Fibroblast of skin of left quadriceps (primary cell): ENCODE measurements at places on chromosomes 7 and 10.

DNA sequence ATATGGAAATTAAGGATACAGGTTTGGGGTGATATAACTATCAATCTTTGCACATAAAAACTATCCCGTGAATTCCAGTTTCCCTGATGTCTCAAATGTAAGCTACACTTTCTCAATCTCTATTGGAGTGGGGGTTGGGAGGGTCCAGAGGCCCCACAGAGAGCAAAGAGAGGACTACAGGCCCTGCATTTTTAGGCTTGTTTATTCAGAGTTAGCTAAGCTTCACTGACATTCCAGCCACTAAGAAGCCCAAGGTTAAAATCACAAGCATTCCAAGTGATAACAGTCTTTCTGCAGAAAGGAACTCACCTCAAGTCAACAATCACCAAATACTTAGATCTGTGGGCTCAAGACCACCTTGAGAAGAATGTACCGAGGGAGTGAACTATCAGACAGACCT is 31.6 kb upstream of the LAMB1 start:
- DNase-seq, result no peak

DNA sequence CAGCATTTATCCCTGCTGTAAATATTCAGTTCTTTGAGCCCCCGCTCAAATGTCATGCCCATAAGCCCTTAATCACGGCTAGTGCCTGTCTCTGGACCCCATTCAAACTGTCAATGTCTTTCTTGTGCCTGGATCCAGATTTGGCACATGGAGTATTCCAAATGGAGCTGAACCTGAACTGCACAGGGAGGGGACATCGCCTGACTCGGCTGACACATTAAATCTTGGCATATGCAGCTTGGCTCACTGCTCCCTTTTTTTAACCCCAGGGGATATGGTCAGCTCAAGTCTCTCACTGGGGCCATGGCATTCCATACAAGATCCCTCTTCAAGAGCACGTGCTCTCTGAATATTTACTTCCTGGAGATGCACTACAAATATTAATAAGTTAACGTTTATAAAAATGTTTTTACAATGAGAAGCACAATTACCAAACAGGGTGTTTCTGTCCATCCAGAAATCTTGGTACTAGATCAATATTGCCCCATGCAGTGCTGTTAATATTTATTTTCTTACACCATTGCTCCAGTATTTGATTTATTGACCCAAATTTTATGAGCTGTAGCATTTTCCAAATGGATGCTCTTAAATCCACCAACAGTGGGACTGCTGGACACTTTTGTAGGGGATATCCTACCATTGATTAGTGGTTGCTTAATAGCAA is 57.4 kb downstream of the FGFR2 start:
- DNase-seq, result no peak

GRCh38 chr10:71389768-71390460 is 6.8 kb upstream of the CDH23 start:
- no peak for DNase-seq

DNA sequence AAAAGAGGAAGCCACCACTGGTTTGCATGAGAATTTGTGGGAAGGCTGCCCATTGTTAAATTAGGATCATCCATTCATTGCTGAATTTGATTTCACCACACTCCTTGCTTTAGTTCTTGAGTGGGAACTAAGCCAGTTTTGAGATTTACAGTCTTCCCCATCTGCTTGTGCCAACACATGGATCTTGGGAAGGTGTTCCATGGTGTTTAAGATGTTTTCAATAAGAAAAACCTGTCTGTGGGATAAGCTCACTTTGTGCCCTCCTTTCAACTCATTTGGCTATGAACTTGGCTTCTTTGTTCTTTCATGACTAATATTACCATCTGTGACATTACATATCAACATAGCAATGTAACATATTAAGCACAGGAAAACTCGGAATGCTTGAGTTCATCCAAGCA is 73.2 kb downstream of the INHBA start:
- DNase-seq, result peak; percentile 78

DNA sequence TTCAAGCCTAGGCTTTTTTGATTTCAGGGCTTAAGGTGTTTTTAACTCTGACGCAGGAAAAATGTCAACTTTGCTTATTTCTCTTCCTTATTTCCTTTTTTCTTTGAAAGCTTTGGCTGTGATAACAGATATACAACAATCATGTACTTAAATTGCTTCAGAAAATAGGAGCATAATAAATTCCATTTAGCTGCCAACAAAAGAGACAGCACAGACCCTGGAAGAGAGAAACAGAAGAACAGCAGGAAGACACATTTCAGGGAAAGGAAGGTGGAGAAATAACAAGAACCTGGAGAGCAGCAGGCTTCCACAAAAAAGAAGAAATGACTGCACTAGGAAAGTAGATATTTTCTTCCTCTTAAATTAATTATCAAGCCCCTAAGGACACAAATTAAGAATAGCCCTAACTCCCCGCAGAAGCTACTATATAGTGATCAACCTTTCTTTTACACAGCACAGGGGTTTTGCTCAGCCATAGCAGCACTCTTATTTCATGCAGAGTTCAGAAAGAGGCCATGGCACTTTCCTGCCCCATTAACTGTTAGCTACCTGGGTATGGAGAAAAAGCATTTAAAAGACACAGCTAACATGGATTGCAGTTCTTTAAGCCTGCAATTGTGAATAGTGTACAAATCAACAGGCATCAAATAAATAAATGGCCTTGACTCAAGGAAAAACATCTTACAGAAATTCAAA is 61.5 kb downstream of the IQUB start:
- no peak for DNase-seq

DNA sequence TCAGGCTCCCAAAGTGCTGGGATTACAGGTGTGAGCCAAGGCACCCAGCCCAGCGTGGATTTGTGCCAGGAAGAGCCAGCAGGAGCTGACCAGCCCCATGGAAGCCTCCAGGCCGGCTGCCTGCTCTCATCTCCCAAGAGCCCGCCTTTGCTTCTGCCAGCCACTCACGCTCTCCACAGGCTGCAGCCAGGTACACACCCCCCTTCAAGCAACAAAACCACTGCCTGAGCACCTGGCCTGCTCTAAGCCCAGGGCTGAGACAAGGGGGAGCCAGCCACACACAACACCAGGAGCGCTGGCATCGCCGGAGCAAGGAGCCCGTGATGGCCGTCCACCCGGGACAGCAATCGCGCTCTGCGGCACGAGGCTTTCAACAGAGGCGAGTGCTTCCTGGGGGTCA is 34.5 kb downstream of the MAD1L1 start:
- no peak for DNase-seq

DNA sequence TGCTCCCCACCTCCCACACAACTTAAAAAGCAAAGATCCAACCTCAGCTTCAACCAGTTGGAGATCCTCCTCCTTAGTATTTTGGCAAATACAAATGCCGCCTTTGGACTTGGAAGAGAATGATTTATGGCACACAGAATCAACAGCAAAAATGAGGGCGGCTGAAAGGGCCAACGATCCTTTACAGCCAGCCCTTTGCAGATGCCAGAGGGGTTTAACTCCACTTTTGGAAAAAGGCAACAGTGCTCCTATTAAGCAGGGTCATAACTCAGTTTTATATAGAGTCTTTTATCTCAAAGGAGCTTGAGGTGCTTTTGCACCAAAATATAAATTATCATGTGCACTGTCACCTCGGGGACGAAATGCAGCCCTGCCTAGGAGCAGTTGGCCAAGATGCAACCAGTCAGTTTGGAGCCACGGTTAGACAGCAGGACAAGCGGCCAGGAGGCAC is 56.7 kb upstream of the JCAD start:
- DNase-seq, result no peak

- DNase-seq, result no peak
These were observed 296.9 kb downstream of the NRG3 start for GRCh38 chr10:82171899-82172298.

DNA sequence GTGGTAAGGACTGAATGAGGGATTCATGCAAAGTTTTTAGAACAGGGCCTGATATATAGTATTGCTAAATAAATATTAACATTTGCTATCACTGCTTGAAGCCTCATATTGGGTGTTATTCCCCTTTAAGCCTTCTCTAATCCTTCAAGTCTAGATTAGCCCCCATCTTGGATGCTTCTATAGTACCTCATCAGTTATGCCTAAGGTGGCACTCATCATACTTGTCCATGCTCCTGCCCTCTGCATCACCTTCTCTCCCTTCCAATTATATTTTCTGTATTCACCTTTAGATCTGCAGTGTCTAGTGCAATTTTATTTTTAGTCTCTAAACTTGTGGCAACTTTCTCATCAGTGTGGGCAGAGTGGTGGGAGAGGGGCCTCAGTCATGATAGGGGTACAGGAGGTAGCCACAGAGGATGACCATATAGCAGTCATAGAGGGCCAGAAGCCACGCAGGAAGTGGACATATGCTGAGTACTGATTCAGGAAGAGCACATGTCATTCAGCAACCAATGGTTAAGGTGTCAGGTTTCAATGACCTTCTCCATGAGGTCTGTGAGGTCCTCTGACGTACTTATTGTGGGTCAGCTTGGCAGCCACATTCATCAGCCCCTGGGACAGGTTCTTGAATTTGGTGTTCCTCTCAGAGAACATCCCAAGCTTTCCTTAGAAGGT is 2.5 kb downstream of the ENTPD1 start:
- DNase-seq, result no peak

DNA sequence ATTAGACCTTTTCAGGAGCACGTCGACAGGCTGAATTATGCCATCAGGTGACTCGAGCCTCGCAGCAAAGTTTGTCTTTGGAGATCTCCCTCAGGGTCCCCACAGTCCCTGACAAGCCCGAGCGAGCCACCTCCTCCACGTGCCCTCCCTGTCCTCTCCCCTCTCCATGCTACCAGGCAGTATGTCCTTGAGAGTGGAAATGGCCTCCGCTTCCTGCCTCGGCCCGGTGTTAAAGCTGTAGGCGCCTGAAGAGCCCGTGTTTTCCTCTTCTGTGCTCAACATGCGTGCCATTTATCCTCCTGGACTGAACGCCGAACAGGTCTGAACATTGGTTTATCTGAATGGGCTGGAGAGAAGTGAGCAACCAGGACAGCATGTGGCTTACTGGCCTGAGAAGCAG is 82.6 kb downstream of the GPR26 start:
- DNase-seq, result no peak

DNA sequence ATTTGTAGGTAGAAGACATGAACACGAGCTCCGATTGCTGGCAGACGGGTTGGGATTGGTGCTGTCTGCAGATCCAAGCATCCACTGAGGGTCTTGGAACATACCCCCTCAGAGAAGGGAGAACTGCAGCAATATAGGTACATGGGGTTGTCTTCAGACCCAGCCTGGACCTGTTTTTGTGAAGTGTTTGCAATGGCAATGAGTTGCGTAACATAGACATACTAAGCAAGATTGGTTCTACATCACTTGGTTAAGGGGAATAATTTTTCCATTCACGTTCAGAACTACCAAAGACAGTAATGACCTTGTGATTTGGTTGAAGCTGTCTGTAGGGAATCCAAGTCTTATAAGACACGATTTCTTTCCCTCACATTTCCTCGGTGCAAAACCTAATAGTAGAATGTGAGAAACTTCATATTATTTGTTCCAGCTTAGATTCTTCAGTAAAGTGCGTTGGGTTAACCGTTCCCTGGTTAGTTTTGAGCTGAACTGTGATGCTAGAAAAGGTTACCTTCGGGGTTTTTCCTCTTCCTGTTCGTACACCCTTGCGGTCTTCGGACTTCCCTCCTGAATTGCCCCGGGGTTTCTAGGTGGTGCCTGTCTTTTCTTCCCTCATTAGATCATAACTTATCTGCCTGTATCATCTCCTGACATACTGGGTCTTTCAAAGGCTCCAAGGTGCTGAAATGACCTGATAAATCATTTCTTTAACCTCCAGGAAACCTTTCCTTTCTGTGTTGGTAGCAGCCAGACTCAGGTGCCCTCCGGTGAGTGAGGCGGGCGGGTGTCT is 14.4 kb downstream of the PROSER2 start:
- DNase-seq, result no peak

- DNase-seq, result no peak
These were observed 39.4 kb downstream of the CTBP2 start for GRCh38 chr10:125121003-125121402.

DNA sequence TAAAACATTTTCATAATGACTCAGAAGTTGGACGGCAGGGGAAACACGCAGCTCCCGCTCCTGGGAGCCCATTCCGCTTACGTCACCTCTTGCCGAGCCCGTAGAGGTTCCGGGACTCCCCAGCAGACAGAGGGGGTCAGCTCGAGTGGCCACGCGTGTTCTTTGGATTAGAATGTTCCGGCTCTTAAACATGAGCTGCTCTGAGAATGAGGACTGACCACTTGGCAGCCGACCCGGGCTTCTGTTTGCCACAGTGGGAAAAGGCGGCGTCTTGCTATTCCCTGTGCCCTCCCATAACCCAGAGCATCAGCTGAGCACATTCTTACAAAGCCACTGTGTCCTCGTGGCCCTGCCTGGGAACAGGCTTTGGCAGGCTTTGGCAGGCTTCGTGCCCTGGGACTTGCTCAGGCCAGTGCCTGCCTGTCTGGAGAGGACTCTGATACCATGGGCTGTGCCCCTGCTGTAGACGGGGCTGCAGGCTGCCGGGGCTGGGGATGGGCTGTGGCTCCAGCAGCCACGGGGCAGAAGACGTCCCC is 40.1 kb downstream of the PFKP start:
- DNase-seq, result no peak

GRCh38 chr10:113041324-113041723 is 91.3 kb downstream of the TCF7L2 start:
- no peak for DNase-seq

DNA sequence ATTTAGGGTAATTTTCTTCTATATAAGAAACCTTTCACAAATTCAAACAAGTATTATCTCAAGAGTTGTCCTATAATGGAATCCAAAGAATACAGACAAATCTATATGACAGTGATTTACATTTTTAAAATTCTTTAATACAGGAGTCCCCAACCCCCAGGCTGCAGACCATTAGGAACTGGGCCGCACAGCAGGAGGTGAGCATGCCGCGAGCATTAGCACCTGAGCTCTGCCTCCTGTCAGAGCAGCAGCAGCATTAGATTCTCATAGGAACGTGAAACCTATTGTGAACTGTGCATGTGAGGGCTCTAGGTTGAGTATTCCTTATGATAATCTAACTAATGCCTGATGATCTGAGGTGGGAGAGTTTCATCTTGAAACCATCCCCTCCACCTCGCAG is 37.7 kb downstream of the SNX13 start:
- no peak for DNase-seq

DNA sequence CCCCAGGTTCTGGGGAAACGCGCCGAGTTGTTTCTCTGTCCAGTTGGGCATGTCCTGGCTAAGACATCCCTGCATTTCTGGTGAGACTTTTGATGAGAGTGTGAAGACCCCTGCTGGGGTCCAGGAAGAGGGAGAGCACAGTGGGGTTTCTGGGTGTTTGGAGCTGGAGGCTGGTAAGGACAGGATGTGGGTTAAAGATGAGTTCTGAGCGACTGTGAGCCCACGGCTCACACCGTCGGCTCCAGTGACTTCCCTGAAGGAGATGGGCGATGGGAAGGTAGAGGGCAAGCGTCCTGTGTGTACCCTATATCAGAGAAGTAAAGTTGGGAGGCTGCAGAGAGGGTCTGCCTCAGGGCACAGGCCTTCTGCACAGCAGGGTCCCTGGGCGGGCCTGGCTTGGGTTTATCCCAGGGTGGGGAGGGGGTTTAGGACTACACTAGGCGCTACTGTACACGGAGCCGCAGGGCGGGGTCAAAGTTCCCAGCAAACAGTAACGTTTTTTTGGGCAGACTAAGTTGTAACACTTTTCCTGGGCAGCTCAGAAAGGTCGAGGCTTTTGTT is 3.6 kb downstream of the EMX2 start:
- peak; percentile 12 for DNase-seq

- no peak for DNase-seq
These were observed 18.7 kb downstream of the FAM25A start for GRCh38 chr10:87038786-87039185.
